Fibroblast of upper back skin (primary cell): ENCODE measurements at places on chromosomes 7 and 10.

DNA sequence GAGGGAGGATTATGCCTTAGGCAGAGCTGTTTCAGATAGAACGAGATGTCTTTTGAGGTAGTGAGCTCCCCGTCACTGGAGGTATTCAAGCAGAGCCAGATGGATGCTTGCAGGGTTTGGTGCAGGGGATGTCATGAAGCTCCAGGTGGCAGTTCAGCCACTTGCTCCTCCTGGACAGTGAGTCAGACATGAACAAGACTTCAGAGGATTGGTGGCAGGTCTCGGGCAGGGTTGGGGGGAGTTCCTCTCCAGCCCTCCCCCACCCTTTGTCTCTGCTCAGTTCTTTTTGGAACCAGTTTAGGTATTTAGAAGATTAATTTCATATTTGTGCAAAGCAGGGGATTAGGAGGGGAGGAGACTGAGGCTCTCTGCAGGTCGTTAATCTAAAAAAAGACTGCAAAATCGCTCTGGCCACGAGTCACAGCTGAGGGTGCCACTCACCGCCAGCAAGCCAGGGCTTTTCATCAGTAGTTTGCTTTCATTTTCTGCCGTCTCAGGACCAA lies 21.5 kb upstream of the MYL10 start:
- DNase-seq = no peak

GRCh38 chr7:140581411-140581810 lies 59.2 kb downstream of the DENND2A start:
- DNase-seq = peak; percentile 37

GRCh38 chr10:79946271-79947082 lies 2.4 kb downstream of the SFTPD start:
- DNase-seq = no peak

DNA sequence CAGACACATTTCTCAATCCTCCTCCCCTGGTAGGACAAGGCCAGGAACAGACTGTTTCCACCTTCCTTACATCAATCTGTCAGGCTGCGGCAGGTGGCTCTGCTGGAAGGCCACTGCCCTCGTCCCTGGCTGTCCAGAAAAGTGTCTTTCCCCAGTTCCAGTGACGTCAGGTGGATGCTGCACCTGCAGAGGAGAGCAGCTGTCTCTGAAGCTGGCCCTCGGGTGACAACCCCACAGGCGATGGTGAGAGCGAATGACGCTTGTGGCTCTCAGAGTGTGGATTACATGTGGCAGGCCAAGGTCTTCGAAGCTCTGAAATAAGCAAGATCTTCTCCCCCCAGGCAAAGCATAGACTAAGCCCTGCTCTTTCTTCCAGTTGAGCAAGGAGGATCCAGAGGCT lies 146.9 kb upstream of the RET start:
- DNase-seq = no peak

DNA sequence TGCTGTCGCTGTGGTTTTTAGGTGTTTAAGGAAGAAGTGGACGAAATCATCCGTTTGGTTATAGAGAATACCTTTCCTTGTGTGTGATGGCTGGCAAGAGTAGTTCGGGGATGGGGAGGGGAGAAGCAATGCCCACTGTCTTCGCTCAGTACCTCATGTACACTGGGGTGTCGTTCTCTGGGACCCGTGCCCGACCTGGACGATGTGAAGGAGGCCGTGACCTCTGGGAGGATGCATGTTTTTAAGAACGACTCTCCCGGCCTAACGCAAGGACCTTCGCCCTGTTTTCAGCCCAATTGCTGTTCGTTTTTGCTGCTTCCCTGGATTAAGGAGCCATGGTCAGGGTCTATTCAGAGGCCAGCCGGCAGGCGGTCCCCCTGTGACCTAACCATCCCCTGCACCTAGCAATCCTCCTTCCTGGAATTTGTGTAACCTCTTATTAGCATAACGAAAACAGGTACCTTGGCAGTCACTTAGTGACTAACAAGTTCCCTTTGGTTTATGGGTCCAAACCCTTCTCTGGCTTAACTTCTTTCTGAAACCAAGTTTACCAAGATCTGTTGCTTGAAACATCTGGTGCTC lies 1.3 kb downstream of the NFE2L3 start:
- DNase-seq = no peak

GRCh38 chr7:70316745-70317144 lies 718.5 kb downstream of the AUTS2 start:
- DNase-seq = no peak

GRCh38 chr7:46286356-46286755 lies 365.3 kb upstream of the IGFBP3 start:
- no peak for DNase-seq

GRCh38 chr7:24346129-24346528 lies 62.1 kb downstream of the NPY start:
- DNase-seq = no peak

GRCh38 chr7:11332865-11333228 lies 359.2 kb downstream of the PHF14 start:
- no peak for DNase-seq

GRCh38 chr7:73968487-73968886 lies 59.5 kb upstream of the ELN start:
- no peak for DNase-seq

DNA sequence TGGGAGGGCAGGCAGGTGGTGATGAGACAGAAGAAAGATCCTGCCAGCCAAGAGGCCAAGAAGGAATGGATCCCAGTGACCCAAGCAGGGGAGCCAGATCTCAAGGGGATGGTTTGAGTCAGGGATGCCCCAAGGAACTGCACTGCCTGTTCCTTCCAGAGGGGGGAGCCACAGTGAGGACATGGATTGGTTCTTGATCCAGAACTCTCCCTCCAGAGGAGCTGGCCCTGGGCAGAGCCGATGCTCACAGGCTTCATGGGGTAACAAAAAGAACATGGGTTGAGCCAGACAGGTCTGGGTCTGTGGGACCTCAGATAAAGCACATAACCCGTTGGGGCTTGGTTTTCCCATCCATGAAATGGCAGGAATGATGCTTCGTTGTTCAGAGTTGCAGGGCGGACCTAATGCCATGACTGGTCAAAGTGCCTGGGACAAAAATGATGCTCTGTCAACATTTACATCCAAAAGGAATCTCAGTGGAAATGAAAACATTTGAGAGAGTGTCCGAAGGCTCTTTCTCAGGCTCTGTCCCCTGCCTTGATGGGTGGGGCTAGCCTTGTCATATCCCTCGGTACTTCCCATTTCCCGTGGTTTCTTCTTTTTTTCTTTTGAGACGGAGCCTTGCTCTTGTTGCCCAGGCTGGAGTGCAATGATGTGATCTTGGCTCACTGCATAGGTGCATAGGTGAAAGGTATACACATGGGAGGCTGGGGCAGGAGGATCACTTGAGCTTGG lies 4.7 kb upstream of the DENND2A start:
- DNase-seq = no peak

- no peak for DNase-seq
Observed at GRCh38 chr7:73353243-73353642, 25.3 kb downstream of the FKBP6 start.

- no peak for DNase-seq
Observed at GRCh38 chr7:74501298-74501697, 47.6 kb downstream of the GTF2IRD1 start.

GRCh38 chr10:92003258-92003657 lies 79.7 kb downstream of the BTAF1 start:
- no peak for DNase-seq

- DNase-seq = no peak
Observed at GRCh38 chr10:46285966-46286620, 704 bp upstream of the ANTXRL start.

DNA sequence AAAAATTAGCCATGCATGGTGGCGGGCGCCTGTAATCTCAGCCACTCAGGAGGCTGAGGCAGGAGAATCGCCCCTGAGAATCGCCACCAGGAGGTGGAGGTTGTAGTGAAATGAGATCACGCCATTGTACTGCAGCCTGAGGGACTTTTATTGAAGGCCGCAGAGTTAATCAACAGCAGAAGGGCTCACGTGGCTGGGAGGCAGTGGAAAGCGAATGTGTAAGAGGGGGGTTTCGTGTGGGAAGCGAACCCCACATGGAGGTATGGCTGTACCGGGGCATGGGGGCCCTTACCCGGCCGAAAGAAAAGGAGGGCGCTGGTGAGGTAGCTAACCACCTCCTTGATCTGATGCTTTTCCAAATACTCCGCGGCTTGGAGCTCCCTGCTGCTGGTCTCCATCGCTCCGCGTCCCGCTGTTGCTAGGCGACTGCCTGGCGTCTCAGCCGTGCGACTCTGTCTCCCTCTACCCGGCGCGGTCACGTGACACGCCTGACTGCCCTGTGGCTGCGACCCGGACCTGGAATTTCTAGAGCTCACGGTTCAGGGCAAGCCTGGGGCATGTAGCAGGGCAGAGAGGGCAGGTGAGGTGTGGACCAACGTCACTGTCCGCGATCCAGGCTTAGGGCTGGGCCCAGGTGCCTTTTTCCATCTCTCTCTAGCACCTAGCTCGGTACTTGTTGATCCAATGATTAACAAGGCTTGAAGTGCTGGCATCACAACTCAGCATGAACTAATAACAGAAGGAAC lies at the start of gene EFCAB10:
Gene EFCAB10 (minus strand): TSS at position 428 of the 746 bp plus-strand sequence. CDS start 30 bp downstream, at position 398.
- peak; percentile 47 for DNase-seq

GRCh38 chr7:47119261-47119865 lies 462.5 kb downstream of the TNS3 start:
- DNase-seq = no peak

DNA sequence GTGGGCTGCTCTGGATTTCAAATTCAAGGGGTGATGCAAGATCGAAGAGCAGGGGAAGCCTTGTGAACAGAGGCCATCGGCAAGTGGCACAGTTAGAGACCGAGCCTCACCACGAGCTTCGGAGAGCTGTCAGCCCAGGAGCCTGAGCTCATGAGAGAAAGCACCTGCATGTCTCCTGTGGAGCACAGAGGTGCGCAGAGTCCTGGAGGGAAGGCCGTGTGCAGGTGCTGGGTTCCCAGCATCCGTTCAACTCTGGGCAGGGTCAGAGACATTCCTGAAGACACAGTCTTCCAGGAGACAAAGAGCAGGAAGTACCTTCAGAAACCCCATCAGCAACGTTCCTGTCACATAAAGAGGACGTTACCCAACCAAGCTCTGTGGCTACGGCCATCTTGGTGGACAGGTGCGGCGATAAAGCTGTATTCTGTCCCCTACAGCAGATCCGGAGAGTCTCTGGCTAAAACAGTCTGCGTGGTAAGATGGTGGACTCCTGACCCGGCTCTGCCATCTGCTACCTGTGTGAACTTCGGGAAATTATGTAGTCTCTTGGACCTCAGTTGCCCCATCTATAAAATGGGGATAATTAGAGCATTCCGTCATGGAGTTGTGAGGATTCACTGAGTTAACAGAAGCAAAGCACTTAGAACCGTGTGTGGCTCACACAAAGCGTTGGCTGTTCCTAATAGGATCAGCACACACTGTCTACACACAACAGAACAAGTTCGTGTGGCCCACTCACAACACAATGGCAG lies 40.6 kb downstream of the NOD1 start:
- DNase-seq = no peak

GRCh38 chr10:67793313-67793712 lies 44.7 kb downstream of the DNAJC12 start:
- DNase-seq = no peak

GRCh38 chr7:117808341-117808757 lies 64.9 kb downstream of the CTTNBP2 start:
- no peak for DNase-seq

DNA sequence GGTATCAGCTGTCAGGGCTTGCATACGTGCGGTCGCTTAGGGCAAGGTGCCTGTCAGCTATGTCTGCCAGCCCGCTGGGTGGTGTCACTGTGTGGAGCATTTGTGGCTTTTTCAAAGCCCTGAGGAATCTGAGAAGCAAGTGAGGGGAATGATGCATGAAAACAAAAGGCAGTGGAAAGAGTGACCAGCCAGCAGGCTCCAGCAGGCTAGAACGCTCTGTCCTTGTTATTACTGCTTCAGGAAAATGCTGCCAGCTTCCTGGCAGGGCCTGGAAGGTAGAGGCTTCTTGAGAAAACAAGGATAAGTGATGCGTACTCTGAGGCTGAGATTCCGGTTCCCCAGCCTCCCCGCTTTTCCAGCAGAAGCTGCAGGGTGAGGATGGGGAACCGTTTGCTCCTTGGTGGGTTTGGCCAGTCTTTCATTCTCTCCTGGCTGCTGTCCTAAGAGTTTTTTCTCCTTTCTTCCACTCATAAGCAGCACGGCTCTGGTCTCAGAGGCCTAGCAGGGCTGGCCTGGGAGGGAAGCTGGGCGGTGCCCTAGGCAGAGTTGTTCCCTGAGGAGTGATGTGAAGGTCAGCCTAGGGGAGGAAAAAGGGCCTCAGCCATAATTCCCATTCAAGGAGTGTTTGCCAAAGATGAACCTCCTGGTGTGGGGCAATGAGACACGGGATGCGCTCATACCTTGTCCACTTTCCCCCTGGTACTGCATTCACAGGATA lies 42.8 kb upstream of the MKLN1 start:
- no peak for DNase-seq

DNA sequence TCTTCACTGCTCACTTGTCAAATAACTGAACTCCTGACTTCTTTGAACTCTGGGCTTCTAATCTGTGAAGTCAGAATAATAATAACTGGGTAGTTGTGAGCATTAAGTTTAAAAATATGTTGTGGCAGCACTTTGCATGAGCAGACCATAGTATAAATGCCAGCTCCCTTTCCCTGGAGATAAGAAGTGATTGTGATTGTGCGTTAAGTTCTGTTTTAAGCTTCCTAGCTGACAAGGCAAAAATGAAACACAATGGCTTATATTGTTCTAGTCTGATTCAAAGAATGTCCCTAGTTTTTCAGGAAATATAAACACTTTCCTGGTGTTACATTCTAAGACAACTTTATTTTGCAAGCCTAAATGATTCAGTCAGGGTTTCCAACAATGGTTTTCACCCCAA lies 61.8 kb downstream of the PTPRE start:
- DNase-seq = no peak

DNA sequence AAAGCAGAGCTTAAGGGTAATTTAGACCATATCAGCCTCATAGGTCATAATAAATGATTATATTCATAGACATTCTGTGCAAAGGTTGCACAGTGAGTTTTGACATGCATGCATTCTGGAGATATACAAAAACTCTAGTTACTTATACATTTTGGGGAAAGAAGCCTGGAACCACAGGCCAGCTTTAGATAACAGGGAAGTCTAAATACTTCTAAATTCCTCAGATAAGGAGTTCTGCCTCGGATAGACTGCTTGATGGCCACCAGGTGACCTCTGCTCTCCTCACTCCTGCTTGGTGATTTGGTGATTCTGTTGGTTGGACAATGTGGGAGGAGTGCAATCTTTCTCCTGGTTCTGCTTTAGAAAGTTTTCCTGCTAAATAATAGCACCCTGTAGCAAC lies 77.9 kb downstream of the SGMS1 start:
- no peak for DNase-seq

GRCh38 chr10:73910401-73910763 lies 550 bp upstream of the PLAU start:
- DNase-seq = no peak

GRCh38 chr10:109914966-109915365 lies 8.3 kb downstream of the XPNPEP1 start:
- DNase-seq = peak; percentile 76

GRCh38 chr10:69360485-69361302 lies 56.0 kb downstream of the TACR2 start:
- DNase-seq = peak; percentile 83

DNA sequence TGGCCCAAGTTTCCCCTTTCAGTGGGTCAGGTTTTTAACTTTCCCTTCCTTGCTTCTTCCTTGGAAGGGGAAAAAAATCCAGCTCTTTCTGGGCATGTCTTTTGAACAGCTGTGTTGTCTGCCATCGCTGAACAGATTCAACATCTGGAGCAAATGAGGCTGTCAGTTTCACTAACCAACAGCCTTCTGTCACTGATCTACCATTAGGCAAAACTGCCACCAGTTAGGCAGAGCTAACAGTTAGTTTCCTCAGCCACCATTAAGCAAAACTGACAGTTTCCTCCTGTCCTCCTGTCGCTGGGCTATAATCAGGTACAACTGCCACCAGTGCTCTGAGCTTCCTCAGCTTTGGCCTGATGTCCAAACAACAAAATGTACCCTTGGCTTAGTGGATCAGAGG lies 81.9 kb downstream of the NPTX2 start:
- DNase-seq = no peak
